Placental pericyte (primary cell): ENCODE measurements at places on chromosomes 2 and 18. TPM values are rescaled to one million over a fixed set of nuclear protein-coding genes. Genes with fewer than 3 reads are reported as not detected.

Gene SERPINB7
- 1.5 and 33.6 TPM in 2 replicates for total RNA-seq

Gene ATAD2B
- 8.5 and 15.9 TPM in 2 replicates for total RNA-seq

Gene ERFE
- 2.4 and 7.3 TPM in 2 replicates for total RNA-seq

Gene PID1
- total RNA-seq: 23.6 and 35.0 TPM in 2 replicates

Gene NEU2
- not detected in 2 replicates for total RNA-seq

Gene IL1F10
- not detected in 2 replicates for total RNA-seq
